ENCODE measurements at places on chromosomes 11 and 22.

DNA sequence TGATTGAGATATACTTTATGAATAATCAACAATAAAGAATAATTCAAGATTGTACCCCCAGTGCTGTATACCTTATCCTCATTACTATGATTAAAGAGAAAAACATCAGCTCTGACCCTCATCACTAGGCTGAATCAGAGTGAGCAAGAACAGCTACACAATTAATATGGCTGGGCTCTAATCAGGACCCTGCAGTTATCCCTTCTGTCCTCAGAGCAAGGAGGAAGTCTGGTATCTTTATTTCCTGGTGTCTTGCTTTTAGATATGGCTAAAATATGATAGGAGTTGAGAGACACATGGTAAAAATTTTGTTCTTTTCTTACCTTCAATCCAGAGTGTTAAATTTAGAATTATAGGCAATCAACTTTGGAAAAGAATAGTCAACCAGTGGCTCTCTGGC lies 28.6 kb upstream of the GAB2 start:
- DNase-seq: no peak

DNA sequence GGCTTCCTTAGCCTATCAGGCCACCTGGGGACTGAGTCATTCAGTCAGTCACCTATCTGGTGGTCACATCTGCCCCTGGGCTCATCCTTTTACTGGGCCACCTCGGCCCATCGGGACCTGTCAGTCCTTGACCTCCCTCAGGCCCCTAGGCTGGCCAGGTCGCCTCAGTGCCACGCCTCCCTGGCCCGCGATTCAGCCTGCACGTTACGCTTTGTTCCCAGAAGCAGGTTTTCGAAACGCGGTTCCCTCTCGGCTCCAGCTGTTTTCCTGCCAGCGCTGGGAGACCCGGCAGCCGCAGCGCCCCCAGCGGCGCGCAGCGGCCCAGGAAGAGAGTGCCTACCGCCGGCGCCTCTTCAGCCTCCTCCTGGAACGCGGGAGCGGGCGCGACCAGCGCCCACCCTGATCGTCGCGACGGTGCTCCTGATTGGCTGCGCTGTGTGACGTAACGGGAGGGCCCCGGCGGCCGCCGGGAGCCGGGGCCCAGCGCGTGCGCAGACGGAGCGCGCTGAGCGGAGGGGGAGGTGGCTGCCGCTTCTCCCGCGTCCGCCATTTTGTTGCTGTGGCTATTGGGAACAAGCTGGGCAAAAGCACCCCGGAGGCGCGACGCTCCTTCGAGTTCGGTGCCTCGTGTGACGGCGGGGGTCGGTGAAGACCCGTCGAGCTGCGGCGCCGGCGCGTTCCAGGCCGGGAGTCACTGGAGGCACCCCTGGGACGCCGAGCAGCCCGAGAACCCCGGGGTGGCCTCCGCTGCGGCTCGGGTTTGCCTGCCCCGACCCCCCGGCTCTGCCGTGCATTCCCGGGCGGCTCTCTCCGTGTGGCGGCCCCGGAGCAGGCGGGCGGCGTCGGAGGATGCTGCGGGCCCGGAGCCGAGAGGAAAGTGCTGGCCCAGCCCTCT lies at the start of gene CRKL:
CRKL (plus strand) TSS at position 492 of the 895 bp plus-strand sequence. CDS start 528 bp downstream, outside the sequence.
- peak; percentile 96 for DNase-seq

DNA sequence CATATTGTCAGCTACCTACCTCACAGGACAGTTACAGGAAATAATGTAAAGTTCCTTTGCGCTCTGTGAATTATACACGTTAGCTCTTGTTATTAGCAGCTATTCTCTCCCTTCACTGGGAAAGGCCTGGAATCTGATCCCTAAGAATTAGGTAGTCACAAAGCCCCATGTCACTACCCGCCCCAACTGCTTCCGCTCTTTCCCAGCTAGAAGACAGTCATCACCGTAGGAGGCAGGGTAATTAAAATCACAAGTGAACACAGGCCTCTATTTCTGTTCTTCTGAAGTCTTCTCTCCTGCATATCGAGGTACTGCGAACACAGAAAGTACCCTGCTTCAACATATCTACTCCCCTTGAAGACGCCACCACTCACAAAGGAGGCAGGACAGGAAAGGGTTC lies 12.6 kb upstream of the AHNAK start:
- DNase-seq: no peak

DNA sequence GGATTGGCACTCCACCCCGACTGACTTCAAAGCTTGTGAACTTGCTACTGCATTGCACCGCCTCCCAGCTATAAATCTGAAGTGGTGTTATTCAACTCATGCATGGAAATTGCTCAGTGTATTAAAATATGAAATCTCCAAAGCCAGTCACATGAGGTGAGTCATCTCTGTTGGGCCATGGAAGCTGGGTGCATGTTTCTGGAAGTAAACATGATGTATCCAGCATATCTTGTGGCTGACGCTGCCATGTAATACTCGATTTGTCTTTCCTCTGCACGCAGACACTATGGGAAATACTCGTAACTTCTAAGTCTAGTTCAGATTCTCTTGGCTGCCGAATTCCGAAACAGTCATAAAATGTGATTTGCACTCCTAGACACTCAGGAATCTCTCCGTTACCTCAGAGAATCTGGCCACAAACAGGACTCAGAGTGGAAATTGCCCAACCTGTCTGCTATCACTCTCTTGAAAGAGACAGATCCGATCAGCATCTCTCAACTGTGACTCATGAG lies 154.9 kb upstream of the MPPED2 start:
- DNase-seq: no peak

GRCh38 chr11:59553323-59553722 lies 42.0 kb downstream of the OR4D9 start:
- no peak for DNase-seq

DNA sequence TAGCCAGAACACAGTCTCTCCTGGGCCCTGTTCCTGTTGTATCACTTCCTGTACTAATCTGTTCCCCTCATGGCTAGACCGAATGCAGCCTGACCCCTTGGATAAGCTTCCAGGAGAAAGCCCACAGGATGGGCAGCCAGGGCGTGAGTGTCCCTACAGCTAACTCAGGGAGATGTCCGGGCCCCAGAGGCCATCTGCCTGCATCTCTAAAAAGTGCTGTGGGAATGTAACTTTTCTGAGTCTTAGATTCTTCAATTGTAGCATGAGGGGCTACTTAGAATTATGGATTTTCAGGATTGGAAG lies 7.7 kb upstream of the MALAT1 start:
- DNase-seq: no peak

DNA sequence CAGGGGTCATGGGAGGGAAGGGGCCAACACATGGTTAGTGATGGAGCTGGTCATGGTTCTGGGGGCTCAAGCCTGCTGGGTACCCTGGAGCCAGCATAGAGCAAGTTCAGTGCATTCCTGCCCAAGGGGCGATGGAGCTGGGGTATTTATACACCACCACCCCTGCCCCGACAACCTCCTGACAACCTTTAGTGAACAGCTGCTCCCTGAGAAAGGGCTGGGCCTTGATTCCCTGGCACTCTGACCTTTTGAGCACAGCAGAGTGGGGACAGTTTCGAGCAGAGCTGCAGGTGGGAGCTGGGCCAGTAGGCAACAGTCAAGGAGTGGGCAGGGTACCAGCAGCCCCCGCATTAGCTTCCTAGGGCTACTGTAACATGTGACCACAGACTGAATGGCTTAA lies 6.0 kb downstream of the PARVG start:
- DNase-seq: no peak

DNA sequence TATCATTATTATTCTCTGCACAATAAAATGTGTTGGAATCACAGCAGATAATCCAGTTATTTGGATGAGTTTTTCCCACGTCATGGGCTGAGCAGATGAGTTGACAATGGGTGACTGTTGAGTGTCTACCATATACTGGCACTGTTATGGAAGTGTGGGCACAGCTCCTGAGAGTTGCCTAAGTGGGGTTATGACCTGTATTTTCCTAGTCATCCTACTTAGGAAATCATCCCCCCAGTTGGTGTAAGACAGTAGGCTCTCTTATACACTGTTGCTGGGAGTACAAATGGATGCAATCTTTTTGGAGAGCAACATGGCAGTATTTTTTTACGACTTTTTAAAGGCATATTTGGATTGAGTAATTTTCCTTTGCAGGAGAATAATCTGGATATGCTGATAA lies 66.4 kb downstream of the TRAF6 start:
- no peak for DNase-seq

- no peak for DNase-seq
These were observed 92.7 kb downstream of the MSANTD4 start for GRCh38 chr11:105929084-105929955.

DNA sequence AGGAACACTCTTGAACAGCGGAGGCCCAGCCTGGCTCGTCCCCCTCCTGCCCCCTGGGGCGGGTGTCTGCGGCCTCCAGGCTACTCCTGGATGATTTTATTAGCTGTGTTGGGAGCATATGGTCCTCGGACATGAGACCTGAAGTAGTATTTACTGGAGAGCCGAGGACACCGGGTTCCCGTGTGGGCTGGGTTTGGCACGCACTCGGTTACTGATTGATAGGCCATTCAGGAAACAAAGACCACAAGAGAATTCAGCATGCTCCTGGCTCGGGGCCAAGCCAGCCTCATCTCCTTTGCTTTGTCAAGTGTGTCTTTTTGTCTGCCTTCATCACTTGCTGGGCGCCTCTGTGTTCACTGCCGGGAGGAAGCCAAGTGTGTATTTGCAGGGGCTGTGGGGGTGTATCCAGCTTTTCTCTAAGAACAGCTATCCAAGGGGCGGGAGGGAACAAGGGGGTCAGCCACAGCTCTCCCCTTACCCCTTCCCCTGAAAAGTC lies 9.7 kb downstream of the FXYD2 start:
- DNase-seq: peak; percentile 58

GRCh38 chr11:66614073-66614472 lies 2.4 kb upstream of the RBM14 start:
- DNase-seq: no peak

DNA sequence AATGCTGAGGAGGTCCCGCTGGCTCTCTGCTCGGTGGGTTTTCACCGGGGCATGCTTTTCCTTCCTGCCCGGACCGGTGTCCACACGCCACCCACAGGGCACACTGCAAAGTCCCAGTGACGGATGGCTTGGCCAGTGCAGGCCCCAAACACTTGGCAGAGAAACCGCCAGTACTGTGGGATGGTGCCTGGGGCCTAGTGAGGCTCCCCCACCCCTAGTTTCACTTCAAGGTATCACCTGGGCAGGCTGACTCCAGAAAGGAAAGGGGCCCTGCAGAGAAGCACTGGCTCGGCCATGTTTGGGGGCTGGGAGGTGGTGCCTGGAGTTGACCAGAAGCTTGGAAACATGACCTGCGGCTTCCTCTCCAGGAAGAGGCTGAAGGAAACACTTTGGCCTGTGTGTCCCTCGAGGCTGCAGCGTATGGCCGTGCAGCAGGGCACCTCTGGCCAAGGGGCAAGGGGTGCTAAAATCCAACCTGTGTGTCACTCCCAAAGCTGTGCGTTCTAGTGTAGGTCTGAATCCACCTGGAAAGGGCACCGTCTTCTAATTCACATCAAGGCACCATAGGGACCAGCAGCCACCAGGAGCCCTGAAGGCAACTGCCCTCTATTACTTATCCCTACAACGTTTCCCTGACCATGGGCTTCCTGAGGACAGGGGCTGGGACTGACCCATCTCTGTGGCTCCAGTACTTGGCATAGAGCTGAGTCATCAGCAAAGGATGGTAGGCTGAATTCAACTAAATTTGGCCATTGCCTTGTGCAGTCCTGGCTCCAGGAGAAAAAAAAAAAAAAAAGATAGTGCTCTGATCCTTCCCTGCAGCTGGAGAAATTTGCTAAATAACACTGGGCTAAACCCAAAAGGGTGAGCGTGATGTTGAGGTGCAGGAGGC lies 22.6 kb downstream of the TPBGL start:
- DNase-seq: no peak

DNA sequence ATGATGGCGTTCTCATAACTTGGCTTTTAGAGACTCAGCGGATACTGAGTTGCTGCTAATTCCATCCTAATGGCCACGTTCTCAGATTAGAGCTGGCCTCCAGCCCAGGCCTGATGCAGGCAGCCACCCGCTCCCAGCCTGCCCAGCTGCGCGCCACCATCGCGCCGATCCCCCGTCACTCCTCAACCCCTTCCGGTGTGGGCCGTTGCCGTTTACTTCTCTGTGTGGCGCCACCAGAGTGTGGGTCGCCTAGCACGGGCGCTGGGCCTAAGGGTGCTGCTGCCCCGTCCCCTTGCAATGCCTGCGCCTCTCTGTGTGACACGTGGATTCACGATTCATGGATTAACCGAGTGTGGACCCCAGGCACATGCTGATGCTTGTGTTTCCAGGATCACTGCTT lies 1116.0 kb downstream of the BRD1 start:
- no peak for DNase-seq

DNA sequence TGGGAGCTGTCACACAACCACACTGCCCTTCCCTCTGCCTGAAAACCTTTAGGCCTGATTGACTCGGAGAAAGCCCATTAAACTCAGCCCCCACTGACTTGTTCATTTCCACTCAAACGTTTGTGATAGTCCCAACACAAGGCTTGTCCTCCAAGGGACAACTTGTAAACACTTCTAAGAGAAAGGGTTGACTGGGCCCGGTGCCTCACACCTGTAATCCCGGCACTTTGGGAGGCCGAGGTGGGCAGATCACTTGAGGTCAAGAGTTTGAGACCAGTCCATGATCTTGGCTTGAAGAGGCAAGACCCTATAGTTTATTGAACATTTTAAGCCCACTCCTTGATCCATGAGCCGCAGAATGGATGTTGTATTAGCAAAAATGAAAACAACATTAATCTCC lies 63.3 kb upstream of the PRODH start:
- DNase-seq: no peak

DNA sequence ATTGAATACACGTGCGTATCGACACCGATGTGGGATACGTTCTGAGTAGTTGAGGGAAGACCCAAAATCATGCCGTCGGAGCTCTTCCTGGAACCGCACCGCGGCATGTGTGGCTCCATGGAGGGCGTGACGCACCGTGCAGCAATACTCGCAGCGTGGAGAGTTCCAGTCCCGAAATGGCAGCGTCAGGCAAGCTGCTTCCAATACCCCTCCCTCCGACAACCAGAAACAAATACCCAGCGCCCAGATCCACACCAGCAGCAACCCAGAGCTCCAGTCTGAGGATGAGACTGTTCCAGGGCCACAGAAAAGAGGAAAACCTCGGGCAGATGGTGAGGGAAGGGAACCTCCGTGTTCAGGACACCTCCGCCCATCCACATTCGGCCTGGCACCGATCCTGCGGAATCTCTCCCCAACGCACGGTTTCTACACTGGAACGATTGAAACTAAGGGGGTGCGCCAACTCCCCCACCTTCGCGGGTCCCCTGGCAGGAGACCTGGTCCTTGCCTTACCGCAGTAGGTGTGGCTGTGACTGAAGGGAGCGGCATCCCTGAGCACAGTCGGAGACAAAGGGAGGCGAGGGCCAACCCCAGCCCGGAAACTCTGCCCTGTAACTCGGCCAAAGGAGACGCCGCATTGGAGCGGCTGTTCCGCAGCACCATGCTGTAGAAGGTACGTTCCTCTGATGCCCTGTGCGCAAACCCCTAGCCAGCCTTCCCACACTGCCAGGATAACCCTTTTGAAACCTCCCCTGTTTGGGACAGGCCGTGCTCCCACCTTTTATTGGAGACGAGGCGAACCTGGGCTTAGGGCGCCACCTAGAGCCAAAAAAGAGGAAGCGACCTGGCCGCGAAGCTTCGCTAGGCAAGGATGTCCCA lies 28.2 kb downstream of the DBX1 start:
- no peak for DNase-seq

GRCh38 chr11:119797123-119797611 lies 68.2 kb upstream of the NECTIN1 start:
- DNase-seq: no peak

All from activated T-helper 1 cell treated with anti-CD3 and anti-CD28 coated beads, Interleukin-2, amount 50 U/mL, for 16 hours (primary cell).